ENCODE measurements at places on chromosomes 16 and 17.

- no peak for DNase-seq
These were observed 28.9 kb downstream of the OR1D5 start for GRCh38 chr17:3034578-3034920.

DNA sequence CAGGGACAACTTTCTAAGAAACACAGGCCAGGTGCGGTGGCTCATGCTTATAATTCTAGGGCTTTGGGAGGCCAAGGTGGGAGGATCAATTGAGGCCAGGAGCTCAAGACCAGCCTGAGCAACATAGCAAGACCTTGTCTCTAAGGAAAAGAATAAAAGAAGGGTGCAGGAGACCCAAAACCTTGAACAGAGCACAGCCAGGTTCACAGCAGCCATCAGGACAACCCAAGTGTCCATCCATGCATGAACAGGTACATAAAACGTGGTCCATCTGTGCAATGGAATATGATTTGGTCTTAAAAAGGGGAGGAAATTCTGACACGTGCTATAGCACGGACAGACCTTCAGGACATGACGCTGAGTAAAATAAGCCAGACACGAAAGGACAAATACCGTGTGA lies 91.0 kb downstream of the PGS1 start:
- DNase-seq: no peak

DNA sequence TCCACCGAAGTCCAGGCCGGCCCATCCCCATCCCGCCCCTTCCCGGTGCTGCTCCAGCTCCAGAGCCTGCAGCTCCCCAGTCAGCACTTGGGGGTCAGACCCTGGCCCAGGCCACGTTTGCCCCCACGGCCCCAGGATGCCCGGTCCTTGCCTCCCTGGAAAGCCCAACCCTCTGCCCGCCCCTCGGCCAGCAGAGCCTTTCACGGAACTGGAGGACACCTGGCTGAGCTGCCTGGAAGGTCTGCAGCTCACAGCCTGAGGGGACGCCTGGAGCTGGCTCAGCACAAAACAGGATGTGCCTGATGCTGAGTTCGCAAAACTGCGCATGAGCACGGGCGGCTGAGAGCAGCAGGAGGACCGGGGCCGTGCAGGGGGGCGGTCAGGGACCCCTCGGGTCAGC lies 29.7 kb upstream of the SSTR5 start:
- DNase-seq: no peak

DNA sequence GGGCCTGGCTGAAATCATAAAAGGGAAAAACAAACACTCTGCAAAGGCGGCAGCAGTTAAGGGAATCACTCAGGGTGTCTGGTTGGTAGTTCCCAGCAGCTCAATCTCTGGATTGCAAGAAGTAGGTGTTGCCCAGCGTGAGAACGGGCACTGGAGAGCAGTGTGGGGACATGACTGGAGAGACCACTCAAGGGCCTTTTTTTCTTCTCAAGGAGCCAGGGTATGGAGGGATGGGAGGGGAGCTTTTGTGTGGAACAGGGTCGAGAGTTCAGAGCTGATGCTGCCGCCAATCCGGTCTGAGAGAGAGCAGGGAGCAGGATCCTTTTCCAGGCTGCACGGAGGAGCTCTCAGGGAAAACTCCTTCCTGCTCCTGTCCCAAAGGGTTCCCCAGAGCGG lies 15.2 kb downstream of the SCNN1B start:
- DNase-seq: no peak

- no peak for DNase-seq
These were observed 23.4 kb downstream of the SMIM36 start for GRCh38 chr17:55487695-55488432.

DNA sequence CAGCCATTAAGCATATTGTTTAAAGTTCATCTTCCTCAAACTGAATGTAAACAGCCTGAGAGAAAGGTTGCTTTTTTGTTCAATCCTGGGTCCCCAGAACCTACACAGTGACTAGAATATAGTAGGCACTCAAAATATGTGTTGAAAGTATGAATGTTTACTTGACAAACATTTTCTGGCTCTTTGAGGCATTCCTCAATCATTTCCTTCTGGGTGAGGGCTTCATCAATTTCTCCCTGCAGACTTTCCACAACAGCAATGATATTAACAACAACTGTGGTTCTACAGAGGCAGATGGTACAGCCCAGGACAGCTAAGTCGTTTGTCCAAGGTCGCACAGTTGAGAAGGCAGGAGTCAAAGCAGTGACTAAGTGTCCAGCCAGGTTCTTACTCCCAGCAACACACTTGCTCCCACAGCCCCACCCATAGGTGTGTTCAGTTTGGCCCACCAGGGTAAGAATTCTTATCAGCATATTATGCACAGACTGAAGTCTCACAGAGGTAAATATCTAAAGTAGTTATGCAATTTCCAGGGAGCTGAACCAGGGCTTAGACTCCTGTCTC lies 61.1 kb downstream of the HS3ST3B1 start:
- DNase-seq: no peak

- DNase-seq: peak; percentile 30
These were observed 1.4 kb downstream of the CARHSP1 start for GRCh38 chr16:8867216-8867931.

DNA sequence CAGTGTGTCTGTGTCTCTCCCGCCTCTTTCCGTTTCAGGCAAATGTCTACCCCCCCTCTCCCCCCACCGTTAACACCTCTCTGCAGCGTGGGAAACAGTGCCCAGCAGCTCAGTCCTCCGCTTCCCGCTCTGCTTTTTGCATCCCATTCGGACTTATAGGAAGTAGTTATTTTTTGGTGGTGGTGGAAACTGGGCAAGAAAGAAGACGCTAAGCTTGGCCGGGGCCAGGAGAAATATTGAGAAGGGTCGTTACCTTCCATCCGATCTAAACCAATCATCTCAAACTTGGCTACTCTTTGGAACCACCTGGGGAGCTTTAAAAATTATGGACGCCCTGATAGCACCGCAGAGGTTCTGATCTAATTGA lies 499 bp upstream of the HLF start:
- no peak for DNase-seq

- DNase-seq: no peak
These were observed 572 bp downstream of the FAM171A2 start for GRCh38 chr17:44362949-44363612.
